GM03348 (cell line): ENCODE measurements at places on chromosomes 12 and 14.

- no peak for DNase-seq
Observed at GRCh38 chr12:52634266-52635056, 16.1 kb upstream of the KRT73 start.

DNA sequence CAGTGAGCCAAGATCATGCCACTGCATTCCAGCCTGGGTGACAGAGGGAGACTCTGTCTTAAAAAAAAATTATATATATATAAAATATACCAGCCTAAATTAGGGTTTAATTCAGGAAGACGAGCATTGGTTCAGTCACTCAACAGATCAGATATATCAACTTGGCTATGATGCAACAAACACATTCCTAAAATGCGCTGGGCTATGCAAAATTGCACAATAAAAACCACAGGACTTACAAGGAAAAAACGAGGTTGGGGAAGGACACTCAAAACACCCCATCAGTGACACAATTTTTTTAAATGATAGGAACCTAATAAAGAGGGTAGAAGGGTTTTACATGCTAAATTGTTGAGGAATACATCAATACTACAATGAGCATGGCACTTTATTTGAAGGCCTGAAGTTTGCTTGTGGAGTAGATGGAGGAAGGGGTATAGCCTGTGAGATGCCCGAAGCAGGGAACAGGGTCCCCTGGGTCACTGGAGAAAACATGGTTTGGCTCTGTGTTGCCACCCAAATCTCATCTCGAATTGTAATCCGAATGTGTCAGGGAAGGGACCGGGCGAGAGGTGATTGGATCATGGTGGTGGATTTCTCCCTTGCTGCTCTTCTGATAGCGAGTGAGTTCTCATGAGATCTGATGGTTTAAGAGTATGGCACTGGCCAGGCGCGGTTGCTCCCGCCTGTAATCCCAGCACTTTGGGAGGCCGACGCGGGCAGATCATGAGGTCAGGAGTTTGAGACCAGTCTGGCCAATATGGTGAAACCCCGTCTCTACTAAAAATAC is 71.2 kb downstream of the TNFAIP2 start:
- DNase-seq = peak; percentile 68

DNA sequence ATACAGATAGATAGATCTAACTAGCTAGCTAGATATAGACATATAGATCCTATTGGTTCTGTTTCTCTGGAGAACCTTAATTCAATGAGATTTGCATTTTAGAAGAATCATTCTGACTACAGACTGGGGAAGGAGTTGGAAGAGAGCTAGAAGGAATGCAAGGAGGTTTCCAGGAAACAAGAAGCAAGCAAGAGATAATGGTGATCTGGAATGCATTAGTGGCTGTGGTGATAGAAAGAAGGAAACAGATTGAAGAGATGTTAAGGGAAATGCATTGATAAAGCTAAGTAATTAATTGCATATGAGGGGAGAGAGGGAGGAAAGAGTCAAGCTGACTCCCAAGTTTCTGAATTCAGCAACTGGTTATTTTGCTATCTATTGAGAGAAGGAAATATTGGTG is 42.7 kb downstream of the DBX2 start:
- DNase-seq = no peak

- DNase-seq = no peak
Observed at GRCh38 chr12:3518902-3519301, 27.9 kb downstream of the PRMT8 start.

DNA sequence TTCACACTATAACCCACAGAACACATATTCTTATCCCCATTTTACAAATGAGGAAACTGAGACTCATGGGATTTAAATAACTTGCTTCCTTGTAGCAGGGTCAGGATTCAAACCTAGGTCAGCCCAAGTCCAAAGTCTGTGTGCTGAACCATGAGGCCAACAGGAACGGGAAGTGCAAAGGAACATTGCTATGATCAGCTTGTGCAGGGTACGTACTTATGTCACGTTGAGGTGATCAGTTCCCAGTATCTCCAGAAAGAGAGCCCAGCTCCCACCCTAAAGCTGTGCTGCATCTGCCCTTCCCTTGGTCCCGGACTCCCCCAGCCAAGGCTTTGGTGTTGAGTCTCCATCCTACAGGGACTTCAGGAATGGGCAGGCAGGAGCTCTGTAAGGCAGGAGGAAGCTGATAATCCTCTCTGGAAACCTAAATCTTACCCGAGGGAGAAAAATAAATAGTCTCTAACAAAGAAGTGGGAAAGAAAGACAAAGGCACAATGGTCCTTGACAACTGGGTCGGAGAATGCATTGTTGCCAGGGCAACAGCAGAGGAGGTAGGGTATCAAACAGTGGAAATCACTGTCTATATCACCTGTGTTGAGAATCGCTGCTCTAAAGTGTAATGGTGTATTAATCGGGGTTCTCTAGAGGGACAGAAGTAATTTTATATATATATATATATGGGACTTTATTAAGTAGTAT is 82.5 kb upstream of the FICD start:
- no peak for DNase-seq

GRCh38 chr12:83477696-83478095 is 791.0 kb downstream of the TMTC2 start:
- no peak for DNase-seq

DNA sequence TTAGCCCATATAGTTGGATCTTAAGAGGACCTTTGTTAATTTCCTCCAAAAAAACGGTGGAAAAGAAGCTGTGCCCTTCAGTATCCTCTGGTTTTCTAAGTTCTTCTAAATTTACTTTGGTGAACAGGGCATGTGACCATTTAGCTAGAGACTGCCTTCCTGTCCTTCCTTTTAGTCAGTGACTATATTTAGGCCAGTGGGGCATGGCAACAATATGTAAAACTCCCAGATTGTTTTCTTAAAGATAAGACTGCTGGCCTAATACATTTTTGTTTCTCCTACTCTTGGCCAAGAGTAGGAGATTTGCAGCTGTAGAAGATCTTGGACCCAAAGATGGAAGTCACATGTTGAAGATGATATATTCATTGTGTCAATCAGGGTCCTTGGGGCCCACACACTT is 325.1 kb upstream of the DCN start:
- no peak for DNase-seq

GRCh38 chr14:105468621-105469241 is 5.9 kb upstream of the CRIP2 start:
- DNase-seq = no peak

DNA sequence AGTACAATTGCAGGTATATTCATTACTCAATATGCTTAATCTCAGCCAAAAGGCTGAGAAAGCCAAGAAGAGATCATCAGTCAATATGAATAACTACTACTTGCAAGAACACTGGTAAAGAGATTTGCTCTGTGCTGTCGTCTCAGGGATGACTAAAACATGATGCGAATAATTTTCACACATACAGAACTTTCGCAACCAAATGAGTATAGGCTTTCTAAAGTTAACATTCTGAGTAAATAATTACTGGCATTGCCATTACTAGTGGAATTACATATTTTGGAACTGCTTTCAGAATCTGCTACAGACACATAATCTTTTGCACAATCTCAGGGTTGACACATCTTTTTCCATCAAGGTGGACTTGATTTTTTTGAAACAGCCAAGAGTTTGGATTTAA is 24.7 kb downstream of the NCKAP1L start:
- no peak for DNase-seq

DNA sequence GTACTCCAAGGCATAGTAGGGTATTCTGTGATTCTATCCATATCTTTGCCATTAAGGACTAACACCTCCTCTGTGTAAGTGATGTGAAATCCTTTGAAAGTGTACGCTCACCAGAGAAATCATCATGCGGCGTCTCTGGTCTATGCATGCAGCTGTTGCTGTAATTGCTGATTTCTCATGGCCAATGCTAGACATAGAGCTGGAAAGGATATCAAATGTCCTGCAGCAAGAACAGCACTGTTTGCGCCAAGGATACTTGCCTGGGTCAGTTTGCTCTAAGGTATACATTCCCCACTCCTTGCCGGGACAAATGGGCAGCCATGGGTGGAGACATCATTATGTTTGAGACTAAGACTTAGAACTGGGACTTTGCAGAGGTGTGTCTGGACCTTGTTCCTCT is 896.4 kb downstream of the BCL11B start:
- DNase-seq = no peak

DNA sequence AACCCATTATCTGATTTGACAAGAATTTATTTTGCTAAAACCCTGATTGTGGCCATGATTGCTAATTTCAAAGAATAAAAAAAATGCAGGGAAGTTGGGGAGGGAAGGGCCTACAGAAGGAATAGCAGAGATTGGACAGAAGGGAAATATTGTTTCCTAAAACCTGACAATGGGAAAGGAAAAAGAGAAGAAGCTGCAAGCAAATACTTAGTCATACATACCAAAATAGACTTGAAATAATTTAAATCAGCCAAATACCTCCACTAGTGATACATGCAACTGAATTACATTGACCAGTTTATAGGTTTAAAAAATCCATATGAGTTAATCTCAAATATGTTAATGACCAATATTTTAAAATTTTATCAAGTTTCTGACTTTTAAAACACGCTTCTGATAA is 75.1 kb downstream of the PELI2 start:
- DNase-seq = peak; percentile 34

- DNase-seq = no peak
Observed at GRCh38 chr12:115452751-115453281, 768.8 kb upstream of the TBX3 start.

DNA sequence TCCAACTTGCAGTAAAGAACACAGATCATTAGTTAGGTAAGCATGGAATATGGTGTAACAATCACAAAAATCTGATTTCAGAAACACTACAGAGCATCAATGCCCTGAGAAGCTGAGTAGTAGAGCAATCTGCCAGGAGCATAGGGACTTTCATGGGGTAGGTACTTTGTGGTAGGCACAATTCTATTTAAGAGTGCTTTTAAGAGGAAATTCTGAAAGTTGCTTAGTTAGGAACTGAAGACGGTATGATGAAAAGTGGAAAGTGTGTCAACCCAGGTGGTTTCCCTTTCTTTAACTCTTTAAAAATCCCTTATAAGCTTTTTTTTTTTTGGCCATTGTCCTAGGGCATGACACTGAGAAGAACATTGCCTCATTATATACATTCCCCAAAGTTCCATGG is 535.7 kb upstream of the FBXO33 start:
- no peak for DNase-seq

GRCh38 chr12:28855761-28856310 is 293.2 kb upstream of the FAR2 start:
- no peak for DNase-seq

GRCh38 chr14:105745433-105746123 is 219.2 kb downstream of the TMEM121 start:
- no peak for DNase-seq

DNA sequence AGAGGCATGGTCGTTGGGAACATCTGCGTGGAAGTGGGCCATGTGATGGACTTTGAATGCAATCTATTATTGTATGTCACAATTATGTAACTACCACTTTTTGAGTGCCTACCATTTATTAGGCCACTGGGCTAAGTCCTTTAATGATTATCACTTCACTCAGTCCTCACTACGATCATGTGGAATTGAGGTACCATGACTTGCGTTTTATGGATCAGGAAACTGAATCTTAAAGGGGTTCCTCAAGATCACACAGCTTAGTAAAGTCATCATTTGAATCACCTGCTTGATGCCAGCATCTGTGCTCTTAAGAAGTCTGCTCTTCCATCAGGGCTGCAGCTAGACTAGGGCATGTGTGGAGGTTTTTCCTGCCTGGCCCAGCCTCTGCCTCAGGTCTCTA is 136.7 kb downstream of the DAD1 start:
- no peak for DNase-seq

GRCh38 chr12:124395986-124396385 is 101.1 kb downstream of the RFLNA start:
- peak; percentile 46 for DNase-seq
